Activated effector memory CD4-positive, alpha-beta T cell treated with anti-CD3 and anti-CD28 coated beads, Interleukin-2, amount 50 U/mL, for 16 hours (primary cell): ENCODE measurements at places on chromosomes 1 and 21.

DNA sequence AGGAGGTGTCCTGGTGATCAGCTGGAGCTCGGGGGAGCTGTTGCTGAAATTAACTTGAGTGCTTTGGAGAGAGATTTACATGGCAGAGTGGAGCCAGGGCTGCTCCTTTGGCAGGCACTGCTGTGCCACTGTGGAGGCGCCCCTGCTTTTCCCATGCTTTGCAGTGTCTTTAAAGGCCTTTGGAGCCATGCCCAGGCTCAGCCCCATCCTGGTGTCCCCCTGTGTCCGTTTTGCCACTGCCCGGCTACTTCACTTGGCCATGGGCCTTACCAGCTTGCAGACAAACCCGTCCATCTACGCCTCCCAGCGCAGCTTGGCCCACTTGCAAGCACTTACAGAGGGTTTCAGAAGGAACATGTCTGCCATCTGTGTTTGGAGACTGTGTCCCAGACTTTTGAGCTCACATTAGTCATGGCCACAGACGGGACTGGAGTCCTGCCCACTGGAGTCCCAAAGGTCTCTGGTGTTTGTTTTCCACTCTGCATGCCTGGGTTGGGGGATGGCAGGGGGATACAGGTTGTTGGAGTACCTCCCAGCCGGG is 18.2 kb upstream of the LAMTOR5 start:
- DNase-seq, result no peak

DNA sequence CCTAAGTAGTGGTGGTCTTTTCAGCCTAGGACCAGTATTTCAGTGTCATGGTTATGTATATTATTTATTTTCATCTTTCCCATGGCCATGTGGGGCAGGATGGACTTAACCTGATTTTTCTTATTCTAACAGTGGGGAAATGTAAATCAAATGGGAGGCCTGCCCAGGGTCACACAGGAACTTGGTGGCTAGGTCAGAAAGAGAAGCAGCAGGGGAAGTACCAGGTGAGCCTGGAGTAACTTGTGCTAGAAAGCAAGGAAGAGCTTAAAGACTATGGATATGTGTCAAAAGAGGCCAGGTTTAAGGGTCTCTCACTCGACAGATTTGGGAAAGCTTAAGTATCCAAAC is 936 bp downstream of the ZFP69B start:
- no peak for DNase-seq

DNA sequence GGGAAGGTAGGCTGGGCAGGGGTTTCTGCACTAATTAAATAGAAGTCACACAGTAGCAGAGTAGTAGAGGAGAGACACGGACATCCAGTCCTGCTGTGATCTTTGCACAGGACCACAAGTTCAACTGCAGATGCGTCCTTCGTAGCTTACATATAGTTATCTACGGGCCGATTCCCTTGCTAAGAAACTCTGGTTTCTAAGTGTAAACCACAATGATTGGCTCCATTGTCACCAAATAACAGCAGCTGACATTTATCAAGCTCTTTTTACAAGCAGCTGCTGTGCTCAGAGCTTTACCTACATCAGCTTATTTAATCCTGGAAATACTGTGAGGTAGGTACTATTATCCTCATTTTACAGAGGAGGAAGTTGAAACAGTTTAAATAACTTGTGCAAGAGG is 3.1 kb downstream of the SLC45A3 start:
- no peak for DNase-seq

GRCh38 chr21:27447843-27448242 is 481.0 kb upstream of the ADAMTS5 start:
- no peak for DNase-seq

DNA sequence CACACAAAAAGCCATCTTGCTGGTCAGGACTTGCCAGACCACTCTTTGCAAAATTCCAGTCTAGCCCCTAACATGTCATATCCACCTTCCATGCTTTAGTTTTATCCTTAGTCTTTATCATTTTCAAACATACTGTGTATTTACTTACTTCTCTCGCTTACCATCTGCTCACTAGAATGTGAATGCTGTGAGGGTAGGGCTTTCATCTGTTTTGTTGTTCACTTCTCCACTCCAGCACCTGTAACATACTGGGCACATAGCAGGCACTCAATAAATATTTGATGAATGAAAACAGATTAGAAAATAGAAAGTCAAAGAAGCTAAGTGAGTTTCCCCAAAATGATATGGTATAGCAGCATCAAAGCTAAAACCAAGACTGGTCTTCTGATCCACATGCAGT is 79.9 kb downstream of the OLFML2B start:
- no peak for DNase-seq

- no peak for DNase-seq
These were observed 64.3 kb upstream of the MORC3 start for GRCh38 chr21:36255663-36256062.

- DNase-seq, result no peak
These were observed 664.3 kb upstream of the B3GALT2 start for GRCh38 chr1:193850745-193851144.

GRCh38 chr1:19390166-19390850 is 78.2 kb downstream of the SLC66A1 start:
- no peak for DNase-seq

GRCh38 chr1:89904219-89904980 is 83.6 kb downstream of the LRRC8D start:
- no peak for DNase-seq

DNA sequence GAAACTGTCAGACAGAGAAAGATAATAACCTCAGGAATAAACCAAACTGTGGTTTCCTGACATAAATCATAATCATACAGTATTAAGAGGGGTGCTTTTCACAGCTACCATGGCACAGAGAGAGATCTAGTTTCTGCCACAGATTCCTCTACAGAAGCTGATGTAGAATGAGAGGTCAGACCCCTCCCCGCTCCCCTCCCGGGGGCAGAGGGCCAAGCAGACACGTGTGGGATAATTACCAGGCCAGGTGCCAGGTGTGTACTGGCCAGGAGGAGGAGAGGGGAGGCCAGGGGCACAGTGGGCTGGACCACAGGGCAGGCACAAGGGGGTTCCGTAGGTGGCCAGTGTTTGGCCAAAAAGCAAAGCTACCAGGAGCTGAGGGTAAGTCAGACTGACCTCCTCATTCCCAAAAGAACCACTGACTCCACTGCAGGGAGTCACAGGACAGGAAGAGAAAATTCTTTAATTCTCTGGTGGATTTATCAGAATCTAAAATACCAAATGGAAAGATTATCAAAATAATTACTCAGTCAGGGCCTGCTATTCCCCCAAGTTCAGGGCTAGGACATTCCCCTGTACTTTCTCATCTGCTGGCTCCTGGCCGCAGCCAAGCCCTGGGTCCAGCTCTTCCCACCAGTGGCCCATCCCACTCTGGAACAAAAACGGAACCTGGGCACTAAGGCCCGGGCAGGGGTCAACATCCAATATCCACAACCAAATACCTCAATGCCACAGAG is 30.0 kb downstream of the C2CD2 start:
- no peak for DNase-seq

- DNase-seq, result no peak
These were observed 4.5 kb upstream of the DDX59 start for GRCh38 chr1:200673952-200674823.

- no peak for DNase-seq
These were observed 140.4 kb upstream of the ADGRL2 start for GRCh38 chr1:81660286-81660685.

- no peak for DNase-seq
These were observed 84.9 kb downstream of the C4BPA start for GRCh38 chr1:207188901-207189300.

DNA sequence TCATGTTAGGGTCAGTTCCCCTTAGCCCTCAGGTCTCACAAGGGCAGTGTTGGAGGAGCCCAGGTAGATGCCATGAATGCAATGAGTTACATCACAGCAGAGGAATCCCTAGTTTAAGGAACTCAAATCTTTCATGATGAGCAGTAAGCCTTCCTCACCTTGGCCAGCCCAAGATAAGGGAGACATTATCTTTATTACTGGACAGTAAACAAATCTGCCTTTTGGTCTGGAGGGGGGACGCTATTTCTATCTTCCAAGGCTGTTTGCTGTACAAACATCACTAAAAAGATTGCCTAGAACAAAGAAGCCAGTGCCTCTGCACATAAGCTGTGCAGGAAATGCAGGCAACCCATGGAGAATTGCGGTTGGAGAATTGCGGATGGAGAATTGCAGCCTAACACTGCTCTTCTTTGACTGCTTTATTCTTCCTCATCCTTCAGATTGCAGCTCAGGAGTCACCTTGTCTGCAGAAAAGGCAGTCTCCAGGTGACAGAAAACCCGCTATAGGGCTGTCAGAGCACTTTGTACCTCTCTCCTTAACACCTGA is 2.3 kb upstream of the CHI3L1 start:
- DNase-seq, result peak; percentile 13

DNA sequence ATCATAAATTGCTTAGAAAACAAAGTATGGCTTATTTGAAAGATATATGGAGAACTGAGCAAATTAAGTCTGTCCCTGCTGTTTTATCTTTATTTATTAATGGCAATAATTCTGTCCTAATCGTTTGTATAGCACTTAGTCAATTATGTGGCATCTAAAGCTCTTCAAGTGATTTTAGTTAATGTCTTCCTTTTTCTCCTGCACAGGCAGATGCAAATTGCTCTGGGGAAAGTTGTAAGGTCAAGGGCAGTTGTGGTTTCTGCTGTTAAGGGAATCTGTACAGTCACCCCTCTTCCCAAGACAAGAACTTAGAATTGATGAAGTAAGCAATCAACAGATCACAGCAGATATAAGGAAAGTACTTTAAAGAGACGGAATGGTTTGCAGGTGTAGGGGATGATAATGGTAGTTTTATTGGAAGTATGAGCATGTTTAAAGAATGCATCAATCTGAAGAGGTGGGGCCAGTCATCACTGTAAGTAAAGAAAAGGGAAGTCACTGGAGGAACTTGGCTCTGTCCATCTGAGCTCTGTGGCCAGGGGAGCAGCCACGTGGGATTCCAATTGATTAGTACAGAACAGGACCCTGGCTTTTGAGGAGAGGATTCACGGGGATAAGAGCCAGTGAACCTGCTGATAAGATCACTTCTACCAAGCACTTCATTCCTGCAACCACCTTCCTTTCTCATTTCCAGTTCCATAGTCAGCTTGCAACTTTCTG is 116.0 kb upstream of the KCNJ6 start:
- DNase-seq, result no peak

DNA sequence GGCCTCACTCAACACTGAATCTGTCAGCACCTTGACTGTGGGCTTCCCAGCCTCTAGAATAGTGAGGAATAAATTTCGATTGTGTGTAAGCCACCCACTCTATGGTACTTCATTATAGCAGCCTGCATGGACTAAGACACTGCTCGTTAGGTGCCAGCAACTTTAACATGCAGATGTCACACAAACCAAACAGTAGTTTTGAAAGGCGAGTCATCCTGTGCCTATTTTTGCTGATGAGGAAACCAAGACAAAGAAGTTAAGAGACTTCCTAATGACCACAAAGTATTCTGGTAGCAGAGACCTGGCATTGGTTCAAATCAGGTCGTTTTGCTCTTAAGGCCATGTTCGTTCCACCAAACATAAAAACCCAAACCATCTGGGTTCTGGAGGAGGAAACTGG is 42.9 kb downstream of the BATF3 start:
- no peak for DNase-seq

DNA sequence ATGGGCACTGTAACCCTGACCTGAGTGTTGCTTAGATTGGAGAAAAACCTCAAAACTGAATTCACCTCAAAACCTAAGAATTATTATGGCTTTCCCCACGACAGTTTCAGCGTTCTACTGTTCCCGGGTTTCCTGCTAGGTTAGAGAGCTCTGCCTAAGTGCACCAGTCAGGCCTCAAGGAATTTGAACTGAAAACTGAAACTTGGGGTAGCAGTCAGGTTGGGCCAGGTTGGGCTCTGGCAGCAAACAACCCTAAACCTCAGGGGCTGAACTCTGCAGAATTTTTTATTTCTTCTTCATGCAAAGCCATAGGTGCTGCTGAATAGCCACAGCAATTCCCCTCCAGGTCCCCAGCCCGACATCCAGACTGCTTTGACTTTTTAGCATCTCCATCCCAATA is 437.0 kb upstream of the PROX1 start:
- no peak for DNase-seq

GRCh38 chr1:181478306-181478705 is 5.0 kb upstream of the CACNA1E start:
- DNase-seq, result no peak

GRCh38 chr1:226027538-226028217 is 28.5 kb upstream of the SDE2 start:
- DNase-seq, result no peak

GRCh38 chr1:56572334-56573050 is 6.9 kb downstream of the PLPP3 start:
- DNase-seq, result no peak

DNA sequence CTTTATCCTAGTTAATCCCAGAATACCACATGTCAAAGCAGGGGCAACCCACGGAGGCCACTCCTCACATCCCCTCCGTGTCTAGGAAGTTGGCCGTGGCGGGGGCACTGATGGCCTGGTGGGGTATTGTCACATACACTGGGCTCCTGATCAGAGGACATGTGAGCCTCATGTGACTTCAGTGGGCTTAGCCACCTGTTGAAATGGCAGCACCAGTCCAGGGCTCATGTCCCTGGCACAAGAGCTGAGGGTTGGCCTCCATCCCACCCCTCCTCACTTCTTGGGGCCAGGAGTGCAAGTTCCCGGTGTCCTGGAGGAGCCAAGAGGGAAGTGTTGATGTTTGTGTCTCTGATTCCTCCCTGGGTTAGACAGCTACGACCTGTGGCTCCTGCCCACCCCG is 313.4 kb downstream of the CAMTA1 start:
- no peak for DNase-seq

DNA sequence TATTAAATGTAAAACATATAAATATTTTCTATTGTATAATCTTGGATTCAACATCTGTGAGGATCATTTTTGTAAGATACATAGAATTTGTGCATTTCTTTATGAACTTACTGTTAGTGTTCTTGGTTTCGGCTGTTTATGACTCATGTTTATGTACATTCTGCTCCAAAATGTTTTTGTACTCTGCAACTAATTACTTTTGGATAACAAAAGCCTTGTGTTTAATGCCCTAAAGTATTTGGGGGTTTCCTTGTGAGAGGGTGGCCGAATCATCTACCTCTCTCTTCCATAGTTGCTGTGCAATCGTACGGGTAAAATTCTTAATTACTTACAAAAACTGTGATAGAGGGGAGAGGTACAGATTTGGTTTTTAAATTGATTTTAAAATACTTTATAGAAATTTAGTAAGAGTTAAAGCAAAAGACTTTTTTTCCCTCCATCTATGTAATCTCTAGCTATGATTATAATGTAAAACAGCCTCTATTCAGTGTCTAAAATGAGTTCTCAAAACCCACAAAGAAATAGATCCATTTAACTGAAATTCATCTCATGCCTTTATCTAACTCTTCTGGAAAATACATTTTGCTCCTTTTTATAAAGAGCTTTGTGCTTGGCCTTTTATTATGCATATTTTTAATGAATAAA is 38.7 kb upstream of the LRRC8C start:
- no peak for DNase-seq

GRCh38 chr1:114979278-114979891 is 50.2 kb upstream of the TSHB start:
- DNase-seq, result peak; percentile 85

GRCh38 chr1:171973421-171973820 is 132.1 kb downstream of the DNM3 start:
- no peak for DNase-seq

- DNase-seq, result no peak
These were observed 49.6 kb downstream of the EDN2 start for GRCh38 chr1:41434748-41435449.
